ENCODE measurements at places on chromosomes 5 and 9. TPM values are rescaled to one million over a fixed set of nuclear protein-coding genes. Genes with fewer than 3 reads are reported as not detected.

GRCh38 chr5:138833726-138834480, 41.2 kb downstream of the LRRTM2 start:
- DNase-seq: no peak

GRCh38 chr5:88304356-88304755, 35.7 kb upstream of the TMEM161B start:
- no peak for DNase-seq

The TRAPPC13 gene
- 18.8 TPM for polyA plus RNA-seq

The TMEM215 gene
- not detected for polyA plus RNA-seq

The FIBCD1 gene
- polyA plus RNA-seq: 0.35 TPM
